ENCODE measurements at places on chromosomes 3 and 15.

- no peak for DNase-seq
These were observed 42.4 kb downstream of the MYO5A start for GRCh38 chr15:52486003-52486996.

DNA sequence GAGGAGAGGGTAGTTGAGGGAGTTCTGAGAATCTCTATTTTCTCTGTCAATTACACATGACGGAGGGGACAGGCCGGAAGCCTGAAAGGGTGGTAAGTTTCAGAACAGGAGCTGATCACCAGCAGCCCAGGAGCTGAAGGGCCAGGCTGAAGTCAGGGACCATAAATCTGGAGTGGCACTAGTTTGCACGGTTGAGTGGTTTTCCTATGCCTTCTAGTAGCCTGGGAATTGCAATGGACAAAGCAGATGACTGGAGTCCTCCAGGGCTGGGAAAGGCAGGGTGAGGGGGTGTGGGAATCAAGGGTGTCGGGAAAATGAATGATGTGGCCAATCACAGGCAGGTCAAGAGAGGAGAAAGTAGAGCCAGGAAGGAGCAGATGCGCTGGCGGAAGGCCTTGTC lies 72.5 kb downstream of the MAGEF1 start:
- DNase-seq, result no peak

DNA sequence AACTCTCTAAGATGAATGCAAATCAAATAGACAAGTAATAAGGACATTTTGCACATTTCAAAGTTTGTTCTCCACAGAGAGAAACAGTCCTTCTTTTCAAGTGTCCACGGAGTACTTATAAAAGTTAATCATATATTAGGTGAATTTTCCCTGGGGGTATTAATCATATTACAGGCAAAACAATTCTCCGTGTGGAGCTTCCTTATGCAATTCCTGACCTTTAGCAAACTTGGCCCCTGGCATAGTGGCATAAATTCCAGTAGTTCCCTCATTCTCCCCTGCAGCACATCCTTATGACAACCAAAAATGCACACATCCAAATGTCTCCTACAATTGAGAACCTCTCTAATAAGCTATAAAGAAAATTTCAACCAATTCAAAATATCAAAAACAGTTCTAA lies 34.4 kb downstream of the FSIP1 start:
- DNase-seq, result no peak

DNA sequence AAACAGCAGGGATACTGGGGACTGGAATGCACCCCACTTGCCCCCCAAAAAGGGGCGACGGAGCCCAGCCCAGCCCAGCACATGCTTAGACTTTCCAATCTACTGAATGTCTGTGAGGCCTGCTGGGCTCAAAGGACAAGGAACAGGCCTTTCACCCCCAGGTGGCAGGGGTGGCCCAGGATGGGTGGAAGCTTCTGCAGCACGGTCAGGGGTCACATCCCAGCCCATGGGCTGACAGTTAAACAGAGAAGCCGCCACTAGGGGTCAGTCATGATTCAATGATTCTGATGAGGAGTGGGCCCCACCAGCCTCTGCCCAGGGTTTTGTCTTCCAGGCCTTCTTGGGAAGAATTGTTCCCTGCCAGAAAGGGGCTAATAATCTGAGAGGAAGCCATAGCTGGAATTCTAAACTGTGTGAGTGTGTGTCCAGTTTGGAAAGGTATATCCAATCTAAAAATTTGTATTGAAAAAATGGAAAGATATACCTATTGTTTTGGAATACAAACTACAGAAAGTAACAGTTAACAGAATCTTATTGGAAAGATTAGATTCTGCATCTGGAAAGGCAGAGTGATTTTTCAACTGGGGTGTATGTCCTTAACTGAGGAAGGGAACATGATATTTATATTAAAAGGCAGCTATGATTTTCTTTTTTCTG lies 2.2 kb downstream of the CHRNB4 start:
- DNase-seq, result peak; percentile 57

GRCh38 chr3:114223143-114223542 lies 14.2 kb downstream of the ZNF80 start:
- DNase-seq, result no peak

DNA sequence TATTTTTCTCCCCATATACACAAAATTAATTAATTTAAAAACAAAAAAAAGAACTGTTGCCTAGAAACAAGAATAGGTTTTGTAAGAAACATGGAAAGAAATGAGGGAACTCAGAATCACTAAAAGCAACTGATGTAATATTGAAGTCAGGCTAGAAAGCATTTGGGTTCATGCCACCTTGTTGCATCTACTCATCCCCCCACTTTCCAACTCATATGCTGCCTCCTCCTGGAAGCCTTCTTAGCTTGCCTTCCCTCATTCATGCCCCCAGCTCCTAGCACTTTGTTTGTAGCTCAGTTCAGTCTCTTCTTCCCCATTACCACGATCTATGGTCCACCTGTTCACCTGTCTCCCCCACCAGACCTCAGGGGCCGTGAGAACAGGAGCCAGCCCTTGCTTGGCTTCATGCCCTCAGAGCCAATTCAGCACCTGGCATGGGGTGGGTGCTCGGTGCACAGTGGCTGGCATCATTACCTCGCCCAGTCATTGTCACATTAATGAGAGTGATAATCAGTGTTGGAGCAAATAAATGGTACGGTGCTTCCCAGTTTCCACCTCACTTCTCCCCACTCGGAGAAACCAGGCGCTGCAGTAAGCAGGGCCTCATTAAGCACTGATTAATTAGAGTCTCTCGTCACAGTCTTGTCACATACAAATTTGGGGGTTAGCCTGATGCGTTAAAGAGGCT lies 62.4 kb upstream of the SLC6A1 start:
- DNase-seq, result no peak

DNA sequence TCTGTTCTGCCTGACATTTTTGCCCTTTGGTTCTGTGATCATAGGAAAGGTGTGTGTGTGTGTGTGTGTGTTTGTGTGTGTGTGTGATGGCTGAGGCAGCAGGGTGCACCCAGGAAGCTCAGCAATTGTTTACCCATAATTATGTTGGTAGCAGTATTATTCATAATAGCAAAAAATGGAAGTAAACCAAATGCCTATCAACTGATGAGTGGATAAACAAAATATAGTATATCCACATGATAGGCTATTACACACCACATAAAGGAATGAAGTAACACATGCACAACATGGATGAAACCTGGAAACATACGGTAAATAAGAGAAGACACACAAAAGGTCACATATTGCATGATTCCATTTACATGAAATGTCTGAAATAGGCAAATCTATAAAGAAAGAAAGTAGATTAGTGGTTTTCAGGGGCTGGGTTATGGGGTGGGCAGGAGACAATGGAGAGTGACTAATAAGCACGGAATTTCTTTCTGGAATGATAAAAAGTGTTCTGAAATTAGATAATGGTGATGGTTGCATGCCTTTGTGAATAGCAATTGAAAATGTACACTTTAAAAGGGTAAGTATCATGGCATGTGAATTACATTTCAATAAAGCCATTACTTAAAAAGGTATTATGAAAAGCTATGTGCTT lies 167.2 kb downstream of the POLR2M start:
- no peak for DNase-seq

DNA sequence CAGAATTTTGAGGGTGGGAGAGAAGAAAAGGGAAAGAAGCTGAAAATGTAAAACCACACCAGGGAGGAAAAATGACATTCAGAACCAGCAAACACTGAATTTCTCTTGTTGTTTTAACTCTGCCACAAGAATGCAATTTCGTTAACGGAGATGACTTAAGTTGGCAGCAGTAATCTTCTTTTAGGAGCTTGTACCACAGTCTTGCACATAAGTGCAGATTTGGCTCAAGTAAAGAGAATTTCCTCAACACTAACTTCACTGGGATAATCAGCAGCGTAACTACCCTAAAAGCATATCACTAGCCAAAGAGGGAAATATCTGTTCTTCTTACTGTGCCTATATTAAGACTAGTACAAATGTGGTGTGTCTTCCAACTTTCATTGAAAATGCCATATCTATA lies 15.5 kb downstream of the GREM1 start:
- no peak for DNase-seq

GRCh38 chr15:27448986-27449385 lies 478.0 kb downstream of the GABRG3 start:
- DNase-seq, result no peak

- no peak for DNase-seq
These were observed 210.9 kb upstream of the KCNMB2 start for GRCh38 chr3:178325330-178325729.

DNA sequence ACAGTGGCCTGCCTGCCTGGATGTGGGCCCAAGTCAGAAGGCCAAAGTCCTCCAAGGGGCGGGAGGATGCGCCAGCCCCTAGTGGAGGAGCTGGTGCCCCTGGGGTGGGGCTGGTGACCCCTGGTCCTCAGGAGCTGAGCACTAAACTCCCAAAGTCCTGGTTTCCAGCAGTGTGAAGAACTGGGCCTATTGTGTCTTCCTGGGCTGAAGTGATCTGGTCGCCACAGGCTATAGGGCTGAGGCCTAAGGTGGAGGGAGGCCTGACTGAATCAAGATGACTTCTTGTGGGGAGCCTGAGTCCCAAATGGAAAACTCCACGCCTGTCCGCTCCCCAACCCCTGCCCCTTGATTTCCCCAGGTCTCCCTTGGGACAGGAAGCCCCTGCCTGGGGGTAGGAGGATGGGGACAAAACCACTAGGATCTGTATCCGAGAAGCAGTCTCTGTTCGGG lies 753 bp upstream of the FES start:
- no peak for DNase-seq

GRCh38 chr3:43766672-43767465 lies 76.1 kb downstream of the ABHD5 start:
- DNase-seq, result no peak

- DNase-seq, result no peak
These were observed 94.3 kb downstream of the UACA start for GRCh38 chr15:70669006-70669602.

DNA sequence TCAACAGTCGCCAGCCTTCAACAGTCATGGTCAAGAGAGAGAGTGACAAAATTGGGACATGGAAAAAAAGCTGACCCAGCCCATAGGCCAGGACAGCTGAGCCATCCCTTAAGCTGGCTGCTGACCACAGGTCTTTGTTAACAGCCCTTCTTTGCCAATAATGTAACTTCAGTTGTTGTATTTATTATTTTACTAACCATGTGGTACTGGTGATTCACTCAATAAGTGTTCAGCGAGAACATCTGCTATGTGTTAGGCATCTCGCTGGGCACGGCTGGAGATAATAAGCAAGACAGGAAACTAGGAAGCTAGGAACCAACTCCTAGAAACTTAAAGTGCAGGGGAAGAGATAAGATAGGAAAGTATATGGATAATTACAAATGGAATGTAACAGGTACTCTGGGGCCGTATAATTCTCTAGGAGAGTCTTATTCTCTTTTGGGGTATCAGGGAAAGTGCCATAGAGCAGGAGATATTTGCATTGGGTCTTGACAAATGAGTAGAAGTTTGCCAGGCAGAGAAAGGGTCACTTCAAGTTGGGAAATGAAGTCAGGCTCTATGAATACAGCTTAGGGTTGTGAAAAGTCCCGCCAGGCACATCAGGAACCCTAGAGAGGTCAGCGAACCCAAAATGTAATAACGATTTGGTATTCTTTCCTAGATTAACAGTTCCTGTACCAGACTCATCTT lies 84.0 kb upstream of the TRA2B start:
- no peak for DNase-seq

DNA sequence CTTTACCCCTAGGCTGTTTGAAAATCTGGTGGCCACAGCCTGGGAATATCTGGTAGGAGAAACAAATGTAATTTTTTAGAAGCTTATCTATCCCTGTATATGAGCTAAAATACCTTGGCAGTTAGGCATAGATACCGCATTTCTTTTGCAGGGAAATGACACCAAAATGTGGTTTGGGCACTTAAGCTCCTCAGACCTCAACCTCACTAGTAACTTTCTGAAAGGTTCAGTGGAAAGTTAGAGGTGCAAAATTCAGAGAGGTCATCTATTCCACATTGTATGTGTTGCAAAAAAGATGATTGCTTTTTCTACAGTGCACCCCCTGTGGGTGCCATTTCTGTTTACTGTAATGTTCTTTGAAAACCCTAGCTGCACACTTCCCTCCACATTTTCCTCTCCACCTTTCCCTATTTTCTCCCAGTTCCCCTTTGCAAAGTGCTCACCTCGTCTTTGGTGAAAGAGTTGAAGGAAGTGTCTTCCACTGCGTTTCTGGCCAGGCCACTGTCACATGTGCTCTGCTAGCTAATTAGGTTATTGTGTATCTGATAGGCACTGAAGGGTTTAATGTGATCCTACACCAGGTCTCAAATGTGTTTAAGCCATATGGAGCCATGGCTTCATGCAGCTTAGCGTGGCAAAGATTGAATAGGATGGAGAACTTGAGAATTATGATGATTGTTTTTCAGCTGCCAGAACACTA lies 1.3 kb downstream of the SACM1L start:
- no peak for DNase-seq

DNA sequence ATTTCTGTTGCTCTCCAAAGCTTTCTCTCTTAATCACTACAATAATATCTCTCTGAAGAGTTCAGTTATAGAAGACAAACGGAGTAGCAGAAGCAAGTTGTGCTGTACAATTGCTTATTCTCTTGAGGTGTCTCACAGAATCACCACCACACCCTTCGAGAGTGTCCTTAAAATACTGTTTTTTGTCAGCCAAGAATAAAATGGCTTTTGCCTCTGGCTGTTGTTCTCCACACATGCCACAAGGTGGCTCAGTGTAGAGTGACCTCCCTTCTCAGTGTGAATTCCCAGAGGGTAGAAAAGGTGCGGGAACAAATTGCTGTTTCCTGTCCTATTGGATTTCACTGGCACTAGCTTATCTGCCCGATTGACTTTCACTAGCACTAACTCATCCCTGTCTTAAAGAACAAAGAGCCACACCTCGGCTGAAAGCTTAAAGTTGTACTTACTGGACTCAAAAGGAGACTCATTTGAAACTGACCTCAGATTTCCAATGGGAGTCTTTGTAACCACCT lies 134.2 kb upstream of the SATB1 start:
- DNase-seq, result peak; percentile 59

GRCh38 chr3:157081626-157082210 lies 78.2 kb downstream of the CCNL1 start:
- DNase-seq, result peak; percentile 87

DNA sequence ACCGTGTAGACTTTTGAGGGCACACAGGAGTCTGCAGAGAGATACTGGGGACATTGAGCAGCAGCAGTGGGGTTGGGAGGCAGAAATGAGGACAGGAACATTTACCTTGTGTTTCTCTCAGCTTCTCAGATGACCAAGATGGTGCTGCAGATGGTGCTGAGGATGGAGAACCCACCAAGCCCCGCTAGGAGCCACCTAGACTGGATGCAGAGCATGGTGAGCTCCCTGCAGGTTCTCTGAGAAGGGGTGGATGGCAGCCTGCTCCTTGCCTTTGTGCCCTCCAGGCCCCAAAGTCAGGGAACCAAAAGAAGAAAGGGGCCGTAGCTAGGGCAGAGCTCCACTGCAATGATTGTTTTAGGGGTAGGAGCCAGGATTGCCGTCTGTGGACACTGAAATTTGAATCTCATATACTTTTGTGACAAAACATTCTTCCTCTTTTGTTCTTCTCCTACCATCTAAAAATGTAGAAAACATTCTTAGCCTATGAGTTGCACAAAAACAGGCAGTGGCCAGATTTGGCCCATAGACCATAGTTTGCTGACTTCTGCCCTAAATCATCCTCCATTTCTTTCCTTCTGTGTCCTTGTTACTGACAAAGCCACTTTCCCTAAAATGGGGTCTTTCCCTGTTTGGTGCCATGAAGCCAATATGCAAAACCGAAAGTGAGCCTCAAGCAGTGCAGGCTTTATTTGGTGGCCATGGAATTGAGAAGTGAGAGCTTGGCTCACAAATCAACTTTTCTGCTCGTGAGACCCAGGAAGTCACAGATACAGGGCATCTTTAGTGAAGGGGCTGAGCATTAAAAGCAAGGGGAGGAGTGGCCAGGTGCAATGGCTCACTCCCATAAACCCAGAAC lies 11.9 kb upstream of the MUC20 start:
- no peak for DNase-seq

- no peak for DNase-seq
These were observed 218.3 kb upstream of the CFAP20DC start for GRCh38 chr3:59268170-59268569.

All from CD8-positive, alpha-beta T cell (primary cell).